NCI-H1417 (cell line): ENCODE measurements at places on chromosomes 2 and 18.

DNA sequence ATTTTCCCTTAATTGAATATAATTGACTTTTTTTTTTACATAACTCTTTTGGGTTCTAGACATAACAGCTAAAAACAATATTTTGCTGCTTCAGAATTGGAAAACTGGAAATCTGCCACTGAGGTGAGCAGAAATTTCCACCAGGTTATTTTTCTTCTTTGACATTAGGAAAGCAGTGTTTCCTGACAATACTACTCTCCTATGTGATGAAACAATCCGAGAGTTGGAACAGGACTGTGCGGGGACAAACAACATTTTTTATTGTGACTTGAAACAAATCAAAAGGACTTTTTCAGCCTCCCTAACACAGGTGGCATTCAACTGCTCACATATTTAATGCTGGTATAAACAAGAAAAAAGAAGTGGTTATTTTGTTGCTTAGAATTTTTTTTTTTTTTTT, 237.2 kb downstream of the RNF152 start:
- no peak for DNase-seq

- peak; percentile 39 for DNase-seq
These were observed 66.2 kb downstream of the STAT1 start for GRCh38 chr2:190947711-190948251.

DNA sequence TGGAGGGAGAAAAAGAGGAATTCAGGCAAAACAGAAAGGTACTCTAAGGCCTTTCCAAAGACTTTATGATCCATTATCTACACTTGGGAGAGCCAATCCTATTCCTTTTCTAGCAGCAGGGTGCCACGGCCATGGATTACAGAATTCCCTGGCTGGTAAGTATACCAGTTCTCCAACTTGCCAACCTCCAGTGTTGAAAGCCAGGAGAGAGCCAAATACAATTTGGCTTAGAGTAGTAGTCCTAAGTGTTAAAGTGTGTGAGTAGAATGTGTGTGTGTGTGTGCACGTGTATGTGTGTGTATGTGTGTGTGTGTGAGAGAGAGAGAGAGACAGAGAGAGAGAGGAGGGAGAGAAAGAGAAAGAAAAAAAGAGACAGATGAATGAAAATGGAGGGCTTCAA, 43.3 kb downstream of the WDPCP start:
- no peak for DNase-seq

DNA sequence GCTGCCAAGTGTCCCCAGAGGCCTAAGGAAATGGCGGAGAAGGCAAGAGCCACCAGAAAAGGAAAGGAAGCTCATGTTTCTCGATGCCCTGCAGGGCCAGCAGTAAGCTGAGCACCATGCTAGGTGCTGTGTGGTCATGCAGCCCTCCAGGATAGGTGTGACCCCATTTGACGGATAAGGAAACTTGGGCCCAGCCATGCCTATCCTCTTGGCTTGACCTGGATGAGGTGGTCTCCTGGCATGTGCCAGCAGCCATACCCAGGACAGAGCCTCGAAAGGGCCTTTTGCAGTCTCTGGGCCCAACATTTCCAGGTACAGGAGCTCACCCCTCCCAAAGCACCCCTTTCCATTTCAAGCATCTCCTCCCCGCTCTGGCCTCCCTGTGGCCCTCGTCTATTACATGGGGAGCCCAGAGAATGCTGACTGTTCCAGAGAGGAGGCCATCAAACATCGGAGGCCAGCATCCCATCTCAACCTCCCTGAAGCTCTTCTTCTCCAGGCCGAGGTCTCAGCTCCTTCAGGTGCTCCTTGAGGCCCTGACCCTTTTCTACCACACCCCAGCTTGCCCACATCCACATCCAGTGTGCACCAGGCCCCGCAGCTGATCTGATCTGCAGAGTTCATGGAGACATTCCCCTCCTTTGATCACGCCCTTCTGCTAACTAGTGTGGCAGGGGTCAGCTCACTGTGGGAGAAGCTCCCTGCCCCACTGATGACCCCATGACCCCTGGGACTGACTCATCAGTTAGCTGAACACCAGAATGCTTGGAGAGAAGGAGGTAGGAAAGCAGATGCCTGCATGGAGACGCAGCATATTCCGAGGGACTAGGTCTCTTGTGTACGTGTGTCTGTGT, 208.4 kb downstream of the TNS1 start:
- no peak for DNase-seq

- DNase-seq, result peak; percentile 20
These were observed 26.5 kb downstream of the ZAP70 start for GRCh38 chr2:97739893-97740245.

GRCh38 chr2:171909266-171909665, 13.0 kb upstream of the HAT1 start:
- no peak for DNase-seq
